ENCODE measurements at places on chromosomes 7 and 10.

- no peak for DNase-seq
Observed at GRCh38 chr10:30594077-30594476, 35.5 kb downstream of the LYZL2 start.

DNA sequence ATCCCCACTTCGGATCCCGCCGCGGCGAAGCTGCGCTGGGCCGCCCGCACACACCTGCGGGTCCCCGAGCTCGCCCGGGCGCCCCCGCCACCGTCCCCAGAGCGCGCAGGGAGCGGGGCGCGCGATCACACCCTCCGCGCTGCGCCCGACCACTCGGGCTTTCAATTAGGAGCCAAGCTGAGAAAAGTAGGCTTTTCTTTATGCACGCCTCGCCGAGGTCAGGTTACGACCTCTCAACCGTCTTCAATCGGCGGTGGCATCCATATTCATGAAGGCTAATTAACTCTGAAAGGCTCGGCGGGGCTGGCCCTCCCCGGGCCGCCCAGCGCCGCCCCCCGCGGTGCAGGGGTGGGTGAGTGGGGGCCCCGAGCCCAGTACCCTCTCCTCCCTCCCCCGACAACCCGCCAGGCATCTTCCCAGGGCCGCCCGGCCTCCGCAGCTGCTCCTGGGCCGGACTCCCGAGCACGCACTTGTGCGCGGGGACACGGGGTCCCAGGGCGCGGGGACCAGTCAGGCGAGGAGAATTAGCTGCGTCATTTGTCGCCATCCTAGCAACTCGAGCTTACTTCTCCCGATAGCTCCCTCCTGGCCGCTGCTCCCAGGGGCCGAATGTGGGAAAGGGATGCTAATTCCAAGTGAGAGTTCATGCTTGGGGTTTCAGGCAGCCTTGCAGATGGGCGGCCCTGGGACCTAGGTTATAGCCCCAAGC is 155.5 kb upstream of the LYZL2 start:
- DNase-seq, result no peak

- DNase-seq, result no peak
Observed at GRCh38 chr10:81314471-81314870, 560.5 kb upstream of the NRG3 start.

DNA sequence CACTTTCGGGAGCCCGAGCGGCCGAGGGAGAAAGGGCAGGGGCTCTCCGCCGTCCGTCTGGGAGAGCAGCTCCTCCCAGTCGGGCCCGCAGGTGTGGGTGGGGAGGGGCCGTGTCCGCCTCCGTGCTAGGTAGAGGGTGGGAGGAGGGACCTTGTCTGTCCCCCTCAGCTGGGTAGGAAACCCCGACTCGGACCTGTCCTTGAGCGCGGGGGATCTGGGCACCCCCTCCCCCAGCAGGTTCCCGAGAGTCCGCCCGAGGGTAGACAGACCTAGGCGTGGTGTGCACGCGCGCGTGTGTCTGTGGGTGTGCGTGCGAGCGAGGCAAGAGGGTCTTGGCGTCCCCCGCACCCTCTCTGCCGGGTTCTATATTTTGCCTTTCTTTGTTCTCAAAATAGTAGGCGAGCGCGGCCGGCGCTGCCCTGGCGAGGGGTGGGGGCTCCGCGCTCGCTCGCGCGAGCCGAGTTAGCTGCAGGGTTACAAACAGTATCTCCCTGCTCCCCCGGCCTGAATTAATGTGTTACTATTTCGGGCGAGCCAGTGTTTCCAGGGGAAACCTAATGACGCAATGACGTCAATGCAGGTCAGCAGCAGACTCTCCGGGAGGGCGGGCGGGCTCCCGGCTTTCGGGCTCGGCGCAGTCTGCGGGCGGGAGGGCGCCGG is 73.9 kb upstream of the LEP start:
- DNase-seq, result peak; percentile 14

DNA sequence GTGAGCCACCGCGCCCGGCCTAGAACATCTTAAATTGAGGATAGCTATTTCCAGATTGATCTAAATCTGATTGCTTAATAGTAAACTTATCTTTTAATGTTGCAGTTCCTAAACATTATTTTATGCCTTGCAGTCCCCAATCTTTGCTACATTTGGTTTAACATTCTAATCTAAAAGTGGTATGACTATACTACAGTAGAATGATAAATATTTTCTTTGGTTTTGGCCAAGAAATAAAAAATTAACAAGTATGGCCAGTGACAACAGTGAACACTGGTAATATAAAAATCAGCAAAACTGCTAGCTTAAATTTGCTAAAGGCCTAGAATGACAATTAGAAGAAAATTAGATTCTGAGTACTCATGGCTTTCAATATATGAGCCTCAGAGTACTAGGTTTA is 73.5 kb downstream of the CDK6 start:
- DNase-seq, result no peak

- no peak for DNase-seq
Observed at GRCh38 chr7:7817748-7818147, 99.3 kb upstream of the RPA3 start.

GRCh38 chr10:118472415-118473304 is 122.8 kb downstream of the PRLHR start:
- DNase-seq, result no peak

- DNase-seq, result no peak
Observed at GRCh38 chr7:130927062-130927461, 193.1 kb upstream of the KLF14 start.

DNA sequence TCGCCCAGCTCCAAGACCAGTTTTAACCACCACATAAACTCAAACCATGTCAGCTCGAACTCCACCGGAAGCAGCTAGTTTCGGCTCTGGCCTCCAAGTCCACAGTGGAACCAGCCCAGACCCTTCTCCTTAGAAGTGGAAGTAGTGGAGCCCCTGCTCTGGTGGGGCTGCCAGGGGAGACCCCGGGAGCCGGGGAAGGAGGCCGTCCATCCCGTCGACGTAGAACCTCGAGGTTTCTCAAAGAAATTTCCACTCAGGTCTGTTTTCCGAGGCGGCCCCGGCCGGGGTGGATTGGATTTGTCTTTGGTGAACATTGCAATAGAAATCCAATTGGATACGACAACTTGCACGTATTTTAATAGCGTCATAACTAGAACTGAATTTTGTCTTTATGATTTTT is 87.5 kb downstream of the RGS10 start:
- DNase-seq, result no peak
